ENCODE measurements at places on chromosomes 7 and 10.

DNA sequence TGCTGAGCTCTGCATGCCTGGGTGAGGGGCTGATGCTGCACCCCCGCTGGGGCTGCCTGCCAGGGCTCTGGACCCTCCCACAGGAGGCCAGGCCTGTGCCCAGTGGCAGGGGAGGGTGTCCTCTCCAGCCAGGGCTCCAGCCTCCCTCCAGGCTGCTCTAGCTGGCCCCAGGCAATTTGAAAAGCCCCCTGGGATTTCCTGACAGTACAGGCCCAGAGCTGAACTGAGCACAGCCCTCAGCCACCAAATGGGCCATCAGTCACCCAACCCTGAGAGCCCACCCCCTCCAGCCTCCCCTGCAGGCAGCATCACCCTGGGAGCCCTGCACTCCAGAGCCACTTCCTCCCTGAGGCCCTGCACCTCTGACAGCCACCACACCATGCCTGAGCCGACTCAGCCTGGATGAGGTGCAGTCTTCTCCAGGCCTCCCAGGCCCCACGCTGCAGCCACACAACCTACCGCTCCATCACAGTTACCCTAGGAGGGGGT lies 101.8 kb upstream of the RET start:
- peak; percentile 12 for DNase-seq

DNA sequence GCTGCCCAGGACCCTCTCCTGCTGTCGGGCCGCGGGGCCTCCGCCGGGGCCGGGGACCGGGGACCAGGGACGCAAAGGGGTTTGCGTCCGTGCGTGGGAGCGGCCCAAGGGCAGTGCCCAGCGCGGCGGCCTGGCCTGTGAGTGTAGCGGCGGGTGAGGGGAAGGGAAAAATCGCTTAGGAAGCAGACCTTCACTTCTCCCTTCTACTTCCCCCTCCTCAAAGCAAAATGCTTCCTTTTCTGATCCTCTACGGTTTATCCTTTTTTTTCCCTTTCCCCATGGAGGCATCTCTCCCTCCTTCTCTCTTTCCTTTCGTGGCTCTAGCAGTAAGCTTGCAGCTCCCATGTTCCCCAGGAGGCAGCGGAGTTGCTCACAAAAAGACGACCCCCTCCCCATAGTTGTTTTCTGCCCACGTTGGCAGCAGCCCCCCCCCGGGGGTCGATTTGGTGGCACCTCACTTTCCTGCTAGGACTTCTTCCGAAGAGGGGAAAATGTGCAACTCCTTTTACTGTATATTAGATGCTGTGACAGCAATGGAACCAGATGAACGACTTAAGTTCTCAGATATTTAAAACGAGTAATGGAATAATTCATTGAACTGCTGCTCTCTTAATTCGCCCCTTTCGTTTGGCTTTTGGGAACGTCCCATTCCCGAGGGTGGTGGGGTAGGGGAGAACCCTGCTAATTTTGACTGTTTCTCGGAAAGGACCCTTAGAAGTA lies 724 bp downstream of the CAPZA2 start:
- DNase-seq = peak; percentile 57

- DNase-seq = no peak
These were observed 17.9 kb downstream of the CRHR2 start for GRCh38 chr7:30664184-30664885.

- peak; percentile 30 for DNase-seq
These were observed 30.2 kb downstream of the DOCK1 start for GRCh38 chr10:126935263-126935946.

GRCh38 chr10:98154076-98154475 lies 19.6 kb downstream of the R3HCC1L start:
- no peak for DNase-seq

DNA sequence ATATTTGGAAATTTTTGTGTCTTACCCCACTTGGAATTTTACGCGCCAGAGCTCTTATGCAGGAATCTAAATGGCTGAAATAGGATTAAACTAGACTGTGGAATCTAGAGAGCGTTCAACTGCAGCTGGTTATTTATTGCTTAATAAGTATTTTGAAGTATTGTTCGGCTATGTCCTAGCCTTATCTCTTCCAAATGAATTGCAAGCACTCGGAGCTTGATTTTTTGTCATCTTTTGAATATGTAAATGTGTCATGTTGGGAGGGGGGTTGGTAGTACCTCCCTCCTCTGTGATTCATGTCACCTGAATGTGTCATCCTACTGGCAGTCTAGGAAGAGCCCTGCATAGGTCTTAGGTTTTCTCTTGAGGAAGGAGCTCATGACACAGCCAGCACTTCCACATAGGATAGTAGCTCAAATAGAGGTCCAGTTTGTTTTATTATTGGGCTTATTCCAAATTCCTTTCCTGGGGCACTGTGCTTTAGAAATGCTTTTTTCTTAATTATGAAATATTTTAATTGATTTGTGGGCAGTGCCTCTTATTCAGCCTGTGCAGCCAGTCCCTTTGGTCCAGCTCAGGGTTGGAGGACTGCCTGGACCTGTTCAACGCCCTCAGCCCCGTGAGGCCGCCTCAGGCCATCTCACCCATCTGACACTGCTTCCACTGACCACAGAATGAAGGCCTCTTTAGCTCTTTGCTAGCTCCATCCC lies 22.5 kb upstream of the TRIL start:
- DNase-seq = no peak

DNA sequence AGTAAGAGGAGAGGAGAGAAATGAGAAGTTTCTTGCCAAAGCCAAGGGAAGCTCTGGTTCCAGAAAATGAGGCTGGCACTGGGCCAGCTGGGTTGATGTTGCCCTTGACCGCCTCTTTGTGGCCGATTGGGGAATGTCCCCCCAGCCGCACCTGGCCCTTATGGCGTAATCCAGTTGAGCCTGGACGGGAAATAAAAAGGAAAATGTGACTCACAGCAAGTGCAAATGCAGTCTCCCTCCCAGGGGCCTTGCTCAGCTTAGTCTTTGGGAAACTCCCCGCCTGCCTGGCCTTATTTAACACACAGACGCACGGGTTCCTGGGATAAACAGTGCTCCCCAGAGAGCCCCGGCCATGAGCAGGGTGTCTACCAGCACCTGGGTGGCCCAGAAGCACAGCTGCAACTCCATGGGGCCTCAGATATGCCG lies 174.8 kb downstream of the KIAA1217 start:
- DNase-seq = peak; percentile 95

Measured in femur (tissue), 1 donor.